ENCODE measurements at places on chromosomes 1 and 21.

DNA sequence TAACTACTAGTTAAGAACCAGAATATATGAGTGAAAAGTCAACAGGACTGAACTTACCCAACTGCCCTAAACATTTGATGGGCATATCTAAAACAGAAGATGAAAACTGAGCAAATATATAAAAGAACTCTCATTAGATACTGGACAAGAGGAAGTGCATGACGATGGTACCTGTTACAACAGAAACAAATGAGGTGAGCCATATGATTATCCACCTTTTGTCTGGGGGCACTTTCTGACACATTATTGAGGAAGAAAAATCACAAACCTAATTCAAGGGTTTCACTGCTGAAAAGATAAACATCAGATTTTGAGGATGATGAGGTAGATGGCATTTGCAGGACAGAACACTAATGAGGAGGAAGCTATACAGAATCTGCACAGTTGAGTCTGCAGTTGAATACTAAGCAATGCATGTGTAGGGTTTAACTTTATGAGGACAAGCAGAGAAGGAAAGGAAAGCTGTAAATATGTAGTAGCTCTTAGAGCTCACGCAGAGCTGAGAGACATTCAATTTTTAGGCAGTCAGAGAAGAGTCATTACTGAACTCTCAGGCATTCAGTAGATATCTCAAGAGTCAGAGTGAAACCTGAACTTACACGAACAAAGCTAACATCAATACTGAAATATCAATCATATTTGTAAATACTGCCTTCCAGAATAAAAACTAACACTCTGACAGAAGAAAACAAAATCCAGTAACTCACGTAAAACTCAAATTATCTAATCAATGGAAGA, 262.1 kb downstream of the AKT3 start:
- DNase-seq: no peak

GRCh38 chr1:206708058-206708457, 23.4 kb downstream of the MAPKAPK2 start:
- no peak for DNase-seq

GRCh38 chr1:10652626-10653025, 143.8 kb downstream of the CASZ1 start:
- DNase-seq: no peak

DNA sequence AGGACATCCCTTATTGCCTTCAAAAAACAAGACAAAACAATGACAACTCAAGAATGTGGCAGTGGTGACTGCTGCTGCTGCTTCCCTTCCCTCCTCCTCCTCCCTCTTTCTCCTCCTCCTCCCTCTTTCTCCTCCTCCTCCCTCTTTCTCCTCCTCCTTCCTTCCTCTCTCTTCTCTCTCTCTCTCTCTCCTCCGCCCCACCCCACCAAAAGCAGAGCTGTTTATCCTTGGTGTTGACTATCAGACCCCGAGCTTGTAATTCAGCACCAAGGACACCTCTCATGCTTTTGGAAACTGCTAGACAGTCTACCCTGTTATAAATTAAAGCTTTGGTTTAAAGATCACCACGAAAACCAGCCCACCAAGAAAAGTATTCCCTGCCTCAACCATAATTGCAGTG, 72.4 kb upstream of the IFNAR2 start:
- DNase-seq: peak; percentile 4

- no peak for DNase-seq
These were observed 55.9 kb downstream of the C1orf87 start for GRCh38 chr1:60017508-60018205.

DNA sequence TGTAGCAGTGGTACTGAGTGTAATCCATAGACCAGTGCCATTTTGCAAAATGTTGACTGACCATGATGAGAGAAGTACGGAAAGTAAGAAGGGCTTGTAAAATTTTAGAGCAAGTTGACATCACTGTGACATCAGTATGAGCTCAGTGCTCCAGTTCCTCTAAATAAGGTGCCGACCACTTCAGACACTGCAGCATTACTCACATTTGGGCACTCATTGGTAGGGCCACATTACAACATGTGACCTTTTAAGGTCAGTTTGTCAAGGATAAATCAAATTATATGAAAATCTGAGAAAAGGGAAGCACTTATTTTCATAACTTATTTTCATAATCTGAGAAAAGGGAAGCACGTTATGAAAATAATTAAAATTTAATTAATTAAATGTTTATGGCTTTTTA, 128.0 kb upstream of the ERG start:
- DNase-seq: no peak

DNA sequence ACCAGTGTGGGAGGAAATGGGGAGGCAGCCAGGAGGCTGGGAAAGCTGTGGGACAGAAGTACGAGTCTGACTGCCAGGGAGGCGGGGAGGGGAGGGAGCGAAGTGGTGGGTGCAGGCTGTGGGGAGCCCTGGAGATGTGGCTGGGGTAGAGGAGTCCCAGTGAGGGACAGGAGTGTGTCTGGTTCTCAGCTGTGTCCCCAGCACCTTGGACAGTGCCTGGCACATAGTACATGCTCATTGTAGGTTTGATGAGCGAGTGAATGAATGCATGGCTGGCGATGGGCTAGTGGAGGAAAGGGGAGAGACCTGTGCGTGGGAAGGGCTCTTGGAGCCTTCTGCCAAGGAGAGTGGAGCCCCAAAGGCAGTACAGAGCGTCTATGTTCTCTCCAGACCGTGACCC, 104.1 kb downstream of the SIK1 start:
- DNase-seq: no peak

- peak; percentile 3 for DNase-seq
These were observed 70.6 kb downstream of the RGS2 start for GRCh38 chr1:192879406-192879805.

DNA sequence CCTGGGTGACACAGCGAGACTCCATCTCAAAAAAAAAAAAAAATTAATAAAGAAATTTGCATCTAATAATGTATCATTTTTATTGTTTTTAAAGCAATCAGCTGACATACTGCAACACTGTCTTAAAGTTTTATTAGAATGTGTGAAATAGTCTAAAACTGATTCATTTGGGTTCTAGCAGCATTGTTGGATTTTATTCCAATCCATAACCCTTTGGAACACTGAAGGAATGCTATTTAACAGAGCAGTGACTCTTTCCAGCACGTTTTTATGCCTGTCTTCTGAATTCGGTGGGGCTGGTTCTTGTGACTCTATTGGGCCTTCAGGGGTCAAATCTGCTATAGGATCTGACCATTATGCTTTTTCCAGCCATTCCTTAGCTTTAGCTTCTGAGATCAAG, 18.2 kb upstream of the FMO4 start:
- peak; percentile 20 for DNase-seq

GRCh38 chr1:219427403-219427802, 185.5 kb downstream of the ZC3H11B start:
- DNase-seq: no peak

DNA sequence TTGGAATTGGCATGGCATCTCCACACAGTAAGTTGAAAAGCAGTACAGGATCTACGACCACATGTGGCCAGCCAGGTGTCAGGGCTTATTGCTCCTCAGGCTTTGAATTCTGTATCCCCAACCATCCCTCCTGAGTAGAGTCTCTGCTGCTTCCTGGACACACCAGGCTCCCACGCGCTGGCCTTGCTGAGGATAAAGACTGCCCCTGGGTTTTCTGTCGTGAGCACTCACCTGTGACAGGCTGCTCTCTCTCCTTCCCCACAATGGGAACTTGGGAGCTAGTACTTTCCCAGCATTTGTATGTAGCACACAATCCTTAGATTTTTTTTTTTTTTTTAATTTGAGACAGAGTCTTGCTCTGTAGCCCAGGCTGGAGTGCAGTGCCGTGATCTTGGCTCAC, 33.6 kb downstream of the PBX1 start:
- DNase-seq: no peak

GRCh38 chr21:21387916-21388315, 389.7 kb downstream of the NCAM2 start:
- DNase-seq: no peak

- DNase-seq: peak; percentile 64
These were observed 426.3 kb upstream of the CHRM3 start for GRCh38 chr1:238960071-238960470.

DNA sequence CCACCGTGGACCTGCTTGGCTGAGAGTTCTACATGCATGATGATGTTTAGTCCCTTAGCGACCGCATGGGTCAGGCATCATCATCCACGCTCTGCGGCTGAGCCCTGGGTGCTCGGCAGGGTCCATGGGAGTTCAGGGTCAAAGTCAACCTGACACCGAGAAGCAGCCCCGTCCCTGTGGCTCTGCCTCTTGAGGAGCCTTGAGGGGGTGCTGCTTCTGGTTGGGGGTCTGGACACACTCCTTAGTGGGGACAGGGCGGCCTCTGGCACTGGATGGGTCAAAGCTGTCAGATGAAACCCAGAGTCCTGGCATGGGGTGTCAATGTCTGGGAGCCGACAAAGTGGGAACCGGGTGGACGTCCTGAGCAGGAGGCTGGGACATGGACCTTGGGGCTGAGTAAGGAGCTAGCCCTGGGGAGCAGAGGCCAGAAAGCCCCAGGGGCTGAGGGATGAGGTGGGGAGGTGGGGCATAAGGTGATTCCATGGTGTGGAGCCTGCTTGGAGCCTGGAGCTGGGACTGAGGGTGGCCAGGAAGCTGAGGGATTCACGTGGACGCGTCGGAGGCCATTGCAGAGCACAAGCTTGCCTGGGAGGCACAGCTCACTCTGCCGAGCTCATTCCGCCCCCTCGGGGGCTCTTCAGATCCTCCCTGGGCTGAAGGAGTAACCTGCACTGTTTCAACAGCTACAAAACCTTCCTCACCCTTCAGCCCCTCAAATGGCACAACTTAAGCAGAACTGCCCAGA, 53.9 kb downstream of the UMODL1 start:
- DNase-seq: no peak

DNA sequence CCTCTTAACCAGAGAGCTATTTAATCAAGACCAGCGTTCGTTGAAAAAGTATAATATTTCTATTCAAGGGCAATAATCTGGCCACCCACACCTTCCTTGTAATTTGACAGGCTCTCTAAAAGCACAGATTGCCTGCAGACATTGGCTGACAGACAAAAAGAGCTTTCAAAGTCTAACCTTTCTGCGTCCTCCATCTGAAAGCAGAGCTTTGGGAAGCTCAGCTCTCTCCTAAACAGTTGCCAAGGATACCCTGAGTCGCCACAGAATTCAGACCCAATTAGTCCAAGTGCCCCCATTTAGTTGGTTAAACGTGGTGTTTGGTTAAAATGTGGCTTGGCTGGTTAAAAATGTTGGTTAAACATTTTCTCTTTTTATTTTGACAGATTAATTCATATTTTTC, 33.7 kb upstream of the PLA2G2C start:
- DNase-seq: no peak

DNA sequence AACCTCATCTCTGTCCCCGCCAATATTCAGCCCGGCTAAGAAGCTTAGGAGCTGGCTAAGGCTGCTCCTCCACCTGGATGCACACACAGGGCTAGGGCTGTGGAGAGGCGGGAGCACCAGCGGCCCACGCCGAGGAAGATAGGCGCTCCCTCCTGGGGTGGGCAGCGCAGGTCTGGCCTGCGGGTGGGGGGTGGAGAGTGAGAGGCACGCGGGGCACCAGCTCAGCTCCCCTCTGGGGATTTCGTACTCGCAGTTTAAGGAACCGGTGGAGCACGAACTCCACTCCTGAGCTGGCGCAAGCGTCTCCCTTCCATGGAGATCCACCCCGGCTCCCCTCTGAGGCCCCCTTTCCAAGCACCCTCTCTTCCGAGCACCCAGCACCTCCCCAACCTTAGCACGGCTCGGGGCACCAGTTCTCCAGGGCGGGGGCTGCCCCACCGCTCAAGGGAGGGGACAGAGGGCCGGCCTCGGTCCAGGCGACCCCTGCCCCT, 433 bp upstream of the KAZN start:
- no peak for DNase-seq

- no peak for DNase-seq
These were observed 64.8 kb downstream of the ATP2B4 start for GRCh38 chr1:203691447-203691846.

- no peak for DNase-seq
These were observed 198.6 kb downstream of the GRIK3 start for GRCh38 chr1:36835696-36836095.

Data from fibroblast of skin of right biceps (primary cell).